ENCODE measurements at places on chromosomes 1 and 21.
A peak's percentile ranks its signal among the peaks of the same experiment; 100 is the strongest.

GRCh38 chr1:31828341-31828740, 12.5 kb upstream of the SPOCD1 start:
- DNase-seq = no peak

GRCh38 chr1:39369565-39369964, 121.9 kb upstream of the BMP8A start:
- no peak for DNase-seq

- no peak for DNase-seq
Observed at GRCh38 chr1:215055281-215055935, 27.1 kb upstream of the KCNK2 start.

DNA sequence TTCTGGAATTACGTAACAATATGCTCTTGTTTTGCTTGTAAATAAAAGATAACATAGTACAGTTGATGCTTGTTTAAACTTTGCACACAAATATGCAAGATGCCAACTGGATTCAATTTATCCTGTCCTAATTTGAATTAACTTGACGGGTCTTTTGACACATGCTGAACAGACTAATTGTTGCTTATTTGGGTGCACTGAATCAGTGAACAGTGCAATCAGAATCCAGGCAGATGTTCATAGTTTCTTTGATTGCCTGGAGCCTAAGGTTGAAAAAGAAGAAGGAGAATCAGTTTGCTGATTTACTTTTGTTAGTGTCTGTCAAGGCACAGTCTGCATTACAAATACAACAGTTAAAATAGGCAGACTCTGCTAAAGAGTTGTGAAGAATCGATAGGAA, 307.9 kb downstream of the COL11A1 start:
- no peak for DNase-seq

DNA sequence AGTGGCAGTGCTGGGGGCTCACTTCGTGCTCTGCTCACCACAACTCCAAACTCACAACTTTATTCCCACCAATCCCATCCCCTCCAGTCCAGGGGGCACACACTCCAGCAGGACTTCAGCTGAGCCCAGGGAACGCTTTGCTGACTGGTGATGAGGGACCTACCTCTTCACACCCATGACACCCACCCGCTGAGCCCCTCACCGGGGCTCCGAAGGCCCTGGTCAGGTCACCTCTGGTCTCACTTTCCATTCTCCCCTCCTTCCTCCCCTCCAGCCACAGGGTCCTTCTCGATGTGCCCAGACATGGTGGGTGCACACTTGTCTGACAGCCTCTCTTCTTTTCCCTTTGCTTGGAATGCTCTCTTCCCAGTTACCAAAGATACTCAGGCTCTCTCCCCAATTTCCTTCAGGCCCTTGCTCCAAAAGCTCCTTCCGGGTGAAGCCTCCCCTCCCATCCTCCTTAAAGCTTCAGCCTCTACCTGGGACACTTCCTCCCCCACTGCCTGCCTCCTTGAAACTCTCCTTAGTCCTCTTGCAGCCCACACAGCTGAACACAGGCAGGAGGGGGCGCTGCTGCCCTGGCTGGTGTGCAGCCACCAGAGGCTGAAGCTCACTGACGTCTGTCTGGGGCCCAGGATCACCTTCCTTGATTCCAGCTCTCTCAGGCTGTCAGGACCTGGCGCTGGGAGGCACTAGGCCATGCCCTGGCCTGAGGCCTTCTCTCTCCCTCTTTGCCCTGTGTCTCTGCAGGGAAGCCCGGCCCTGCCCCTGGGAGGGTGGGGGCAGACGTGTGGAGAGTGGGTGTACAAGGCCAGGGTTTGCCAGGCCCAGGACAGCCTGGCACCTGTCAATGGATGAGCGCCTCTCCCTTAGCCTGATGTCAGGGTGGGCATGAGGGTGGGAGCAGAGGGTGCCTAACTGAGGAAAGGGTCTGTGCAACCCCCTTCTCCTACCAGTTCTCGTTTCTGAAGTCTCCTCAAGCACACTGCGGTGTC, 1.6 kb downstream of the KCNE1 start:
- peak; percentile 13 for DNase-seq

DNA sequence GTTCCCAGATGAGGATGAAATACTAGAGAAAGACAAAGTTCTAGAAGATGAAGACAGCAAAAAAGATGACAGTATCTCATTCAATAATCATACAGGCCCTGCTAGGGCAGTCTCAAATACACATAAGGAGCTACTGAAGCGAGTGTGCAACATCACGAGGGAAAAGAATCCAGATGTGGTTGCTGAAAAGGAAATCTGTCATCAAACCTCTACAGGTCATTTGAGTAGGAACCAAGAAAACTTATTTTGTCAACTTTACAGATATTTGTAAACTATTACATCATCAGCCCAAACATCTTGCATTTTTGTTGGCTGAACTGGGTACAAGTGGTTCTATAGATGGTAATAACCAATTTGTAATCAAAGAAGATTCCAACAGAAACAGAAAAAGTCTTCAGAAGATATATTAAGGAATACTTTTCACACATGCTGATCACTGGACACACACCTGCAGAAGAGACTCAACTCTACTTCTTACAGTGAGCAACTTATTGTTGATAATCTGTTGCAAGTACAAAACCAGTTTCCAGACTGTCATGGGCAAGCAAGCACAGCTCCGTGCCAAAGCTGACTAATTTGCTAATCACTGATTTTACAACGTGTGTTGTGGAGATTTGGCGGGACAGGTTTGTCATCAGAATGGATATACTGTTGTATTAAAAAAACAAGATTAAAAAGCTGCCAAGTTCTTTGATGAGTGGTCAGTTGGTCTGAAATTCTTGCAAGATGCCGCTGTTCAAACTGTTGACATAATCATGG, 42.1 kb downstream of the TRIM33 start:
- no peak for DNase-seq

All from CD4-positive, alpha-beta T cell treated with Interleukin-12 subunit alpha and Interleukin-12 subunit beta, for 1 hour (primary cell).